ENCODE measurements at places on chromosomes 2 and 18.

GRCh38 chr2:42840760-42841159 is 48.4 kb upstream of the HAAO start:
- no peak for DNase-seq

GRCh38 chr18:78303519-78304191 is 676.0 kb upstream of the SALL3 start:
- DNase-seq = no peak

DNA sequence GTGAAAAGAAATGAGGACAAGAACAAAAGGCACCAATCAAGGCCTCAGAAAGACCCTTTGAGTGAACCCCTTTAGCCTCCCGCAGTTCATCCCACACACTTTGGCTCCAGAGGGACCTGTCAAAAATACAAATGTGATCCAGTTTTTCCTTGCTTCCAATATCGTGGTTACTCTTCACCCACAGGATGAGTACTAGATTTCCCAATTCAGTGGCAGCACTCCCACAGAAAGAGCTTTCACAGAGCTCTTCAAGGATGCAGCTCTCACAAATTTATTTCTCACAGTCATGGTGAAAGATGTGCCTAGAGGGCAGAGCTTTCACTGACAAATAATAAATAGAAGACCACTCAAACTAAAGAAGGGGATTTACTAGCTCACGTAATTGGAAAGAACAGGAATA is 3.0 kb upstream of the GFPT1 start:
- no peak for DNase-seq

- no peak for DNase-seq
These were observed 17.2 kb upstream of the TMEM200C start for GRCh38 chr18:5912566-5912965.

- DNase-seq = no peak
These were observed 465.1 kb downstream of the TGIF1 start for GRCh38 chr18:3914833-3915610.

GRCh38 chr2:88252646-88253045 is 82.5 kb downstream of the THNSL2 start:
- DNase-seq = no peak

DNA sequence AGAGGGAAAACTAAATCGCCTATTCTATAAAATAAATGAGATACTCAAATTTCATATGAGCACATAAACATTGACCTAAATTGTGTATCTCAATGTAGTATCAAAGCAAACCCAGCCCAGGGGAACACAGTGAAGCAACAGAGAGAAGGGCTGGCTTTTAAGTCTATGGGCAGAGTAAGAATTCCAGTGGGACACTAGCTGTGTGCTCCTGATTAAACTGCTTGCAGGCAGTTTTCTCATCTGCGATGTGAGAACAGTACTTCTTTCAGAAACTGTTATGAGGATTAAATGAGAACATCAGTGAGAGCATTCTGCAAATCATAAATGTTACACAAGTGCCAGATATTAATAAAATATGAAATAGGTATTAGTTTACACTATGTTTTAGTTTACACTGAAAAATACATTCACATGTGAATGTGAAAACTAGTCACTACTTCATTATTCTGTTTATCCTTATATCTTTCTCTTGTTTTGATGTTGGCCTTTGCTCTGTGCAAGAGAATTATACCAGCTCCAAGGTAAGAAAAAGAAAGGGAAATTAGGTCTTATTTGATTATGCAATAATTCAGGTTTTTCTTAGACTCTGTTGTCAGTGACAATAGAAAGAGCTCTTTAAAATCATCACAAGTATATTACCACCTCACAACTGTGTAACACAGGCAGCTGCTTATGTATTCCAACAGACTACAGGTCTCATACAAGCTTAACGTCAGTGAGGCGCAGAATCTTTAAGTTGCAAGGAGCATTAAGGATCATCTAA is 47.5 kb downstream of the GAREM1 start:
- no peak for DNase-seq

DNA sequence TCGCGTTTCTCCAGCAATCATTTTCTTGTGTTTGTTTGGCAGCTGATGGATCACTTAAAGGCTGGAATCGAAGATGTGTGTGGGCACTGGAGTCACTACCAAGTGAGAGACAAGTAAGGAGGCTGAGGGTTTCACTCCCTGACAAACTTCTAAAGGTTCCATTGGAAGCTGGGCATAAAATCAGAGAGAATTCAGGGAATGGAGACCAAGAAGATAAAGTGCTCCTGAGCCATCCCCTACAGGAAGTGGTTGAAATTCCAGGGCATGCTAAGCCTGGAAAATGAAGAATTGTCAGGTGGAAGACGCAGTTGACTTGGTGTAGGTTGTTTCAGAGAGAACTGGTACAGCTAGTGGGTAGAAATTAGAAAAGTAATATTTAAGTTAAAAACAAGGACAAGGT is 39.1 kb downstream of the SLC9A4 start:
- DNase-seq = no peak

DNA sequence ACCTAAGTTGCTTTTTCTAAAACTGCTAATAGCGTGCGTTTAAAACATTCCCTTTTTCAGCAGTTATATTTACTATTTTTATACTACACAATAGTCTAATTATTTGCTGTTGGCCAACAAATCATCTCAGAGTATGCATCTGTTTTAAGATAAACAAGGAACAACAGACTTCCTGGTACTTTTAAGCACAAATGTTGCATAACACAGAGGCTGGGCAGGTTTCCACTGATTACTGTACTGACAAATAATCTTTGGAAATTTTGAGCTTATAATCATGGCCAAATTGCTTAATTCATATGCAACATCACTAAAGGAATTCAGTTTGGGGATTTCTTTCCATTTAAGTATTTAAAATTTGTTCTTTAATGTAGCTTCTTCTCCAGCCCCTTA is 737.4 kb upstream of the SALL3 start:
- DNase-seq = no peak

DNA sequence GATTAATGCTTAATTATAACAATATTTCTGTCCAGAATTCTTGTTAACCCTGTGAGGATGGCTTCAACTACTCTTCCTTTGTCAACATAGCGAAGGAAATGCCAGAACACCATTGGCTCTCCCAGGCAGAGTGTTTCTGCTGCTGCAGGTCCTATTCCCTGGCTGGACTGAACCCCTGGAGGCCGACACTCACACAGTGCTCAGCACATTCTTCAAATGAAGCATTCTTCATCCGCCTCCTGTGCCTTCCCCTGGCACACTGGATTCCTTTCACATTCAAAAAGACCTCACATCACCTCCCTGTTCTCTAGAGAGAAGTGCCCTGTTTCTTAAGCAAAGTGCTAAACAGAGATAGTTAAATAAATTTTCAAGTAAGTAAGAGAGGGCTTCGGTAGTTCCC is 187.3 kb upstream of the MSH6 start:
- no peak for DNase-seq

Measured in activated T-cell treated with anti-CD3 and anti-CD28 coated beads for 1 hour (primary cell).